ENCODE measurements at places on chromosomes 12 and 14.

GRCh38 chr14:91387169-91387835 lies 30.3 kb downstream of the CCDC88C start:
- DNase-seq = no peak

DNA sequence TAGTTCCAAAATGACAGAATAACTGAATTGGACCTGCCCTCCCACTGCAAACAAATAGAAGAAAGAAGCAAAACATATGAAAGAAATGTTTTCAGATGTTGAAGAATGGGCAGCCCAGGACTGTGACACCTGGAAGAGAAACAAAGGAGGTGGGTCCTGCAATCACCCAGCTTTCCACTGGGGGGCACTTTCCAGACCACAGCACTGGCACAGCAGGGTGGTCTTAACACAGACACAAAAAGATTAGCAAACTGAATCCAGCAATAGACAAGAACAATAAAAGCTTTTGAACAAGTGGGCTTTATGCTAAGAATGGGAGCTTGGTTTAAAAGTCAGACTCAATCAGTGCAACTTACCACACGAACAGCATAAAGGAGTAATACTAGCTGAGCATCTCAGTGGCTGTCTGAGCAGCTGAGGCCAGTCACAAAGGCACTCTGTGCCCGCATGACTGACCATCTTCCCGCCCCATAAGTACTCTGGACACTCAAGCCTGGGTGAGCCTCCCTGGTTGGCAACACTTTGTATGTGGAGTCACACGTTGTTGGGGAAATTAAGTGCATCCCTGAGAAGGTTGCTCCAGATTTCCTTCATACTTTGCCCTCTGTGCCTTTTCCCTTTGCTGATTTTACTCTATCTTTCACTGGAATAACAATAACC lies 27.7 kb downstream of the JKAMP start:
- DNase-seq = no peak

- DNase-seq = no peak
Measured at GRCh38 chr14:71358209-71358931, 451.1 kb downstream of the PCNX1 start.

DNA sequence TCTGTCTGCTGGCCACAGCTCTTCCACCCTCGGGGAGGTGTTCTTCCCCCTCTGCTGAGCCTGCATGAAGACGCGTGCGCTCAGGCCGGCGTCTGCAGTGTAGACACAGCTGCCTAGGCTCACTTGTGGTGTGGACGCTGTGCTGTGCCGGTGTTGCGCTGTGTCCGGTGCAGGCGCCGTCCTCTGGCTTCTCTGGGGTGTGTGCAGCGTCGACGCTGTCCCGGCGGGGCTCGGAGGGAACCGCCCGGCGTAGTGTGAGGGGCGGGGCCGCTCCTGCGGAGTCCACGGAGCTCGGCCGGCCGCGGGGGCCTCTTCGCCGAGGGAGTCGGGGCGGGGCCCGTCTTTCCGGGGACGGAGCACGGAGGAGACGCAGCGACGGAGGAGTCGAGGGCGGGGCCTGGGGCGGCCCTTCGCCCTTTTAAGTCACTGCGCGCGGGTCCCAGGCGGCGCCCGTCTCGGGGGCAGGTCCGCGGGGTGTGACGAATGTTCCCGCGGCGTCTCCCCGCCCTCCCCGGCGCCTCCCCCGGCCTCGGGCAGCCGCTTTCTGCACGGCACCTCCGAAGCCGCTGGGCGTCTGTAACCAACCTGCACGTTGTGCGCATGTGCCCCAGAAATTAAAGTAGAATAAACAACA lies 45.2 kb downstream of the NOC4L start:
- peak; percentile 50 for DNase-seq
